ENCODE measurements at places on chromosomes 1 and 21.

DNA sequence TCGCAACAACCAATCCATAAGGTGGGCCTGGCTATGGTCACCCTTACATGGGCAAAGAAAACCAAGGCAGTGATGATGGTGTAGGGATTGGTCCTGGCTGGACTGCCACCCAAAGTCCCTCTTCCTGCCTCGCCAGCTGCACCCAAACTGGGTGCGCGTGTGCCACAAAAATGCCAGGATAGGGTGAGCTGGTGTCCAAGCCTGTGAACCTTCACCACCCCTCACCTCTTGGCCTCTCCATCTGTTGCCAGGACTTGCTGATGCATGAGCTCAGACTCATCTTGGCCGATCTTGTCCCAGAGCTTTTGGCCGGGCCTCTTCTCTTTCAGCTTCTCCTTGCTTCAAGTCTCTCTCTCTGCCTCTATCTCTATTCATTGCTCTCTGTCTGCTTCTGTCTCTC lies 41.8 kb downstream of the FOXD2 start:
- DNase-seq: no peak

DNA sequence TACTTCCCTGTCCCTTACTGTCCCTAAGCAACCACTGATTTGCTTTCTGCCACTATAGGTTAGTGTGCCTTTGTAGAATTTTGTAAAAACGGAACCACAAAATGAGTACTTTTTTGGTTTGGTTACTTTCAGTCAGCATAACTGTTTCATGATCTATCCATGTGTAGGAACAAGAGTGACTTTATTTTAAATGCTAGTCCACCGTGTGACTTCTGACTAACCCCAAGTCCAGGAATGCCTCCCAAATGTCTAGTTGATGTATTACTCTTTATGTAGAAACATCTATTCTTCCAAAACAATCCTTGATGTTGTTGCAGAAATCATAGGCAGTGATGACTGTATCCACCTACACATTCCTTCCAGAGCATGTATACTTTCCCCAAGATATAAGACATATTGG lies 21.3 kb downstream of the ATPAF1 start:
- peak; percentile 9 for DNase-seq

GRCh38 chr1:178025613-178026356 lies 55.9 kb upstream of the SEC16B start:
- DNase-seq: no peak

- no peak for DNase-seq
Observed at GRCh38 chr1:94012708-94013366, 103.6 kb upstream of the GCLM start.

DNA sequence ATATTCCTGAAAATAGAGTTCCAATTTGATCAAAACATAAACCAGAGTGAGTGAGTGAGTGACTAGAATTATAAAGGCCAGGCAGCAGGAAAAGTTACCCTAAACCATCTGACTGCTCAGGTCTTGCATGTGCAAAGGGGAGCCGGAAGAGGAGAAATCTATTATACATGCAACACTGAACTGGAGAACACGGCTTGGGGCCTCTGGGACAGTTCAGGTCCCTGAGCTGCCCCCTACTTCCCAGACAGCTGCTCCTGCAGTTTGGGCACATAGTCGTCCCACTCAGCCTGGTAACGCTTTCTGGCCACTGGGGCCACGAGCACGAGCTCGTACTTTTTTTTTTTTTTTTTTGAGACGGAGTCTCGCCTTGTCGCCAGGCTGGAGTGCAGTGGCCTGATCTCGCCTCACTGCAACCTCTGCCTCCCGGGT lies 40.1 kb downstream of the PTPRC start:
- peak; percentile 64 for DNase-seq
